Caco-2 (cell line): ENCODE measurements at places on chromosomes 7 and 10.

- no peaks in the 10 kb centered on the region for H3K27me3 ChIP-seq
- H3K4me3 ChIP-seq: no peak overlapping the region
- no peaks in the 10 kb centered on the region for H3K36me3 ChIP-seq
- DNase-seq: no peak
- H3K4me1 ChIP-seq: no peaks in the 10 kb centered on the region
These were observed 531.2 kb upstream of the GHITM start for GRCh38 chr10:83607959-83608745.

DNA sequence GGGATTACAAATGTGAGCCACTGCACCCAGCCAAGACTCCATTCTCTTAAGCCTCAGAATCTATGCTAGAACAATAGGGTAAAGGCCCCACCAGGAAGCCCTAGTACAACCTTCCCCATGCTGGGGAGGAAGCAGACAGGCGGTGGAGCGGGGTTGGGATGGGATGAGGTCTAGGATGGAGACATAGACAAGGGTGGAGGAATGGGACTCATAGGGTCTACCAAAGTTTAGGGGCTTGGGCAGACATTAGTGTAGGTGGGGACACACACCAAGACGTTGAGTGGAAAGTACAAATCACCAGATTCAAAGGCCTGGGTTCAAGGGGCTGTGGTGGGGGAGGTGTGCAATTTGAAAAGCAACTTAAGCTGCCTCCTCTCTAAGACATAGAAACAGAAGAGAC lies 19.3 kb downstream of the PRSS2 start:
- no peaks in the 10 kb centered on the region for H3K36me3 ChIP-seq
- no peak for DNase-seq
- H3K27ac ChIP-seq: no peak overlapping the region
- H3K4me3 ChIP-seq: no peak overlapping the region
- H3K4me1 ChIP-seq: no peaks in the 10 kb centered on the region

GRCh38 chr7:30906515-30907240 lies 5.0 kb upstream of the AQP1 start:
- no peaks in the 10 kb centered on the region; the same call in 1 of the 2 replicates for H3K4me1 ChIP-seq
- H3K36me3 ChIP-seq: no peaks in the 10 kb centered on the region
- no peak overlapping the region for H3K27ac ChIP-seq
- H3K27me3 ChIP-seq: no peaks in the 10 kb centered on the region
- H3K4me3 ChIP-seq: no peak overlapping the region

DNA sequence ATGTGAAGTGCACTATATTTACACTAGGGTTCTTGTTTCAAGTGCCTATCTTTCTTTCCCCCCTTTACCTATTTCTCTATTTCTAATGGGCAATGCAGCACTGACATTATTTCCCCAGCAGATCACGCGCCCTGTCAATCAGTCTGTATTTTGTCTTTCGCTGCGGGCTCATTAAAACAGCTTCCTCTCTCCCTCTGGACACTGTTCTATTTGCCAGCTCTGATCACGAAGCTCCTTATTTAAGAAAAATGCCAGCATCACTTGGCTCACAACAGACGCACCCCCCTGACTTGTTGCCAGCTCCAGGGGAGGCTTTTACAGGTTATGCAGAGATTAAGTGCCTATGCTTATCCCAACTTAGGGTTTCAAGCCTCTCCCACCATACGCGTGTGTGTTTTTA lies 78.5 kb downstream of the EBF3 start:
- no peaks in the 10 kb centered on the region for H3K4me1 ChIP-seq
- no peak overlapping the region for H3K27ac ChIP-seq
- no peak overlapping the region for H3K4me3 ChIP-seq
- no peak for DNase-seq
- no peaks in the 10 kb centered on the region for H3K36me3 ChIP-seq

- H3K36me3 ChIP-seq: no peaks in the 10 kb centered on the region
- H3K4me1 ChIP-seq: peaks cover 32% of the 10 kb centered on the region
- H3K4me3 ChIP-seq: peak overlapping the region; percentile 97
- peak overlapping the region; percentile 90 for H3K27ac ChIP-seq
These were observed 934 bp downstream of the PRTFDC1 start for GRCh38 chr10:24951201-24952142.

DNA sequence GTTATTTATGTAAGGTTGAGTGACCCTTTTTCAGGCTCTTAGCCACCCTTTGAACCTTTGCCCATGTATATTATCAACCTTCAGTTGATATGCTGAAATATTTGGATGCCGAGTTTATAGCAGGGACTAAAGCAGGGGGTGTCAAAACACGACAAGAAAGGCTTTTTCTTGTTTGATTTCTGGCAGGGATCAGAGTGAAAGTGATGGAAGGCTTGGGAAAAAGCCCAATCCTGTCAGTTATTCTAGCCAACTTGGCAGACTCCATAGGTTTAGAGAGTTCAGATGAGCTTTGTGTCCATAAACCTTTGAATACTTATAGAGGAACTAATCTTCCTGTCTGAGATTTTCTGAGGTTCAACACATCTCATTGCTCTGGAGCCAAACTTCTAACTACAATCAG lies 47.5 kb downstream of the INHBA start:
- no peaks in the 10 kb centered on the region for H3K4me1 ChIP-seq
- H3K27me3 ChIP-seq: no peaks in the 10 kb centered on the region
- H3K4me3 ChIP-seq: no peak overlapping the region
- H3K36me3 ChIP-seq: no peaks in the 10 kb centered on the region
- DNase-seq: no peak
- no peak overlapping the region for H3K27ac ChIP-seq

DNA sequence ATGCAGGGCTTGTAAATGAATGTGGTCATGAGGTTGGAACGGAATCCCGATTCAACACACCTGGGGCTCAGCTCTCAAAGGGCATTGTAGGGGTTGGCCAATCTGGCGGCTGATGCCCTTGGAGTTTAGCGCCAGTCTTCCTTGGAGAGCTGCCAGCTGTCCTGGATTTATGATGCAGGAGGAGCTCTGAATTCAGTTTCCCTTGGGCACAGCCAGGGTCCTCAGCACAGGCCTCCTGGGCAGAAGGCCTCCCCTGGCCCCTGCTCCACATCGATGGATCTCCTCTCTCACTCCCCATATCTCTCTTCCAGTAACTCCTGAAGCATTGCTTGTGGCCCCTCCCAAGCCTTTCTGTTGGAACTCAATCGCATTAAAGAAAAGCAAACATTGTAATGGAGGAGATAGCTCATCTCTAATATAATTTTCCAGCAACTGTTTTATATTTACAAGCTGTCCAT lies 985 bp upstream of the CYTH3 start:
- no peak overlapping the region for H3K27ac ChIP-seq
- peaks cover 65% of the 10 kb centered on the region for H3K4me1 ChIP-seq
- no peaks in the 10 kb centered on the region for H3K27me3 ChIP-seq

GRCh38 chr7:116438267-116438666 lies 61.3 kb upstream of the CAV2 start:
- H3K27me3 ChIP-seq: no peaks in the 10 kb centered on the region
- DNase-seq: peak; percentile 42
- H3K4me3 ChIP-seq: no peak overlapping the region
- H3K4me1 ChIP-seq: peaks cover 24% of the 10 kb centered on the region
- H3K27ac ChIP-seq: no peak overlapping the region

GRCh38 chr7:153443032-153443701 lies 609.0 kb upstream of the DPP6 start:
- H3K27ac ChIP-seq: no peak overlapping the region
- H3K4me1 ChIP-seq: no peaks in the 10 kb centered on the region
- H3K4me3 ChIP-seq: no peak overlapping the region
- no peak for DNase-seq
- H3K36me3 ChIP-seq: no peaks in the 10 kb centered on the region

DNA sequence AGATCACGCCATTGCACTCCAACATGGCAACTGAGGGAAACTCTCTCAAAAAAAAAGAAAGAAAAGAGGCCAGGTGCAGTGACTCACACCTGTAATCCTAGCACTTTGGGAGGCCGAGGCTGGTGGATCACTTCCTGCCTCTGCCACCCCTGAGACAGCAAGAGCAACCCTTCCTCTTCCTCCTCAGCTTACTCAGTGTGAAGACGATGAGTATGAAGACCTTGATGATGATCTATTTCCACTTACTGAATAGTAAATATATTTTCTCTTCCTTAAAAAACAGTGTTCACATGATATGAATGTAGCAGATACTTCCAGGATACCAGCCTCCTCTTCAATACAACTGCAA lies 2.1 kb upstream of the ZKSCAN1 start:
- no peak overlapping the region for H3K4me3 ChIP-seq
- DNase-seq: no peak
- no peaks in the 10 kb centered on the region for H3K27me3 ChIP-seq
- no peaks in the 10 kb centered on the region for H3K36me3 ChIP-seq

DNA sequence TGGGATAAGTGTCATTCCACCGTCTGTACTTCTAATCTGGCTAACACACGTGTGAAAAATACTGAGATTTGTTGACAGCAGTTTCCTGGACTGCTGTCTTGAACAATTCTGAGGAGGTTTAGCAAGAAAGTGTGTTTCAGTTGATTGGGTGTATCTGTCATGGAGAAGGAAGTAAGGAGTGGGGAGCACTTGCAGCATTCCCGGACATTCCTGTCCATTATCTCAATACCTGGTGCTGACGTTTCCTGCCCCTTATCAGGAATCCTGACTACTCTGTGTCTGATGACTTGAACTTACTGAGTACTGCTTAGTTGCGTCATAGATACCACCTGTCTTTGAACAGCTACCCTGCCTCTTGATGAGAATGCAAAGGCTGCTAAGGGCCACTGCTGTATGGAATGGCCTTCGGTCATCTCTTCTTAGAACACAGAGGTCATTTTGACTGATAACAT lies 72.0 kb upstream of the VKORC1L1 start:
- H3K27ac ChIP-seq: peak overlapping the region; percentile 48
- no peaks in the 10 kb centered on the region for H3K36me3 ChIP-seq
- DNase-seq: peak; percentile 76
- no peaks in the 10 kb centered on the region for H3K27me3 ChIP-seq
- peaks cover 18% of the 10 kb centered on the region for H3K4me1 ChIP-seq
- H3K4me3 ChIP-seq: no peak overlapping the region

DNA sequence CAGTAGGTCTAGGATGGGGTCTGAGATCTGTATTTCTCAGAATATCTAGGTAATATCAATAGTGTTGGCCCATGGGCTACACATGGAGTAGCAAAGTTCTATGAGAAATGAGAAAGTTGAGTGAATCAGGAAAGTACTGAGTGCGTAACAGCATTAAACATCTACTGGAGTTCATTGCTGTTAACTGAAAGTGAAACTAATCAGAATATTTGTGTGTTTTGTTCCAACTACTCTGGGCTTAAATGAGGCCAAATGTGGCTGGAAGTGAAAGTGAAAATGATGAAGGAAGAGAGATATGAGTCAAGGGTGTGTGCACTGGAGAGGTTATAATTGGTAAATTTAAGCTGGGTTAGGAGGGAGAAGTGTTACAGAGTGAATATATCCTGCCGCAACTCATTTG lies 46.5 kb downstream of the TMEM106B start:
- H3K4me1 ChIP-seq: no peaks in the 10 kb centered on the region
- no peak overlapping the region for H3K27ac ChIP-seq
- no peaks in the 10 kb centered on the region for H3K36me3 ChIP-seq

GRCh38 chr10:1244493-1244892 lies 188.3 kb downstream of the WDR37 start:
- H3K36me3 ChIP-seq: no peaks in the 10 kb centered on the region
- H3K4me3 ChIP-seq: no peak overlapping the region
- H3K27ac ChIP-seq: no peak overlapping the region
- no peak for DNase-seq
- no peaks in the 10 kb centered on the region for H3K4me1 ChIP-seq

DNA sequence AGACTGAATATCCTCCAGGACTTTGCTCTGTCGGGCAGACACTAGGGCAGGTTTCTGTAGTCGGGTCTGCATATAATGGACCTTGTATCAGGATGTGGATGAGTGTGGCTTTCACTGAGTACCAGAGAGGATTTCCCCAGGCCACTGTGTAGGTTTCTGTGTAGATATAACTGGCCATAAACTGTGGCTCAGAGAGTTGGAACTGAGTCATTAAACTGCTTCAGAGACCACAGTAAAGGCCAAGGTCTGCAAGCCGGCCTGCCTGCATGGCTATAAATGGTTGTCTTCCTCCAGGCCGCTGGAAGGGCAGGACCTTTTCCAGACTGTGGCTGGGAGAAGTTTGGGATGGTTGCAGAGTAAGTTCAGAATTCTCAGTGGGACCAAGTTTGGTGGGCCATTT lies 16.9 kb downstream of the ZNF92 start:
- no peak overlapping the region for H3K27ac ChIP-seq
- H3K4me1 ChIP-seq: no peaks in the 10 kb centered on the region

DNA sequence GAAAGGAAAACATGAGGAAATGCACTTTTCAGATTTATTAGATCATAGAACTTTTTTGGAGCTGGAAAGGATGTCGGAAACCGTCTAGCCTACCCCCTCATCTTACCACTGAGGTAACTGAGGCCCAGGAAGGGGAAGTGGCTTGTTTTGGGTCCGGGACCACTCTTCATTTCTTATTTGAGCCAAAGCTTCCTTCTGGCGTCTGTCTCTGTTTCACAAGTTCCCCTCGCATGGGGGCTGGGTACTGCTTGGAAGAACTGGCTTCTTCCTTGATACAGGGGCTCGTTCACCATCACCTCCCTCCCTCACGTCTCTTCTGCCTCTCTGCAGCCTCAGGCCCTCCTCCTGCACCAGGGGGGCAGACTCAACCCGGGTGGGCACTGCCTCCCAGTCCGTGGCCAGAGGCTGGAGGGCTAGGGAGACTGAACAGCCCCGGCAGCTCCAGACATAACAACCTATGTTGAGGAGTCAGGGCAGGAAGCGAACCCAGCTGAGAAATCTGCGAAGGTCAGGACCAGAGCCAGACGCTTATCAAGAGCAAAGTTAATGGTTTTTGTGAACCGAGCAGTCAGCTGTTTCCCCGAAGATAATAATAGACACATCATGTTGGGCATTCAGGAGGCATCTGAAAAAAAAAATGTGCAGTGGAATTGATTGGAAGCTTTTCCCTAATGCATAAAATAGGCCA lies 12.9 kb downstream of the HTRA1 start:
- peaks cover 1% of the 10 kb centered on the region for H3K27me3 ChIP-seq
- H3K27ac ChIP-seq: no peak overlapping the region
- no peak for DNase-seq
- peaks cover 16% of the 10 kb centered on the region; the same call in 1 of the 2 replicates for H3K4me1 ChIP-seq
- no peaks in the 10 kb centered on the region for H3K36me3 ChIP-seq

- peaks cover 6% of the 10 kb centered on the region for H3K27me3 ChIP-seq
- H3K4me1 ChIP-seq: peaks cover 18% of the 10 kb centered on the region
- no peak overlapping the region for H3K27ac ChIP-seq
- peak; percentile 64 for DNase-seq
- H3K36me3 ChIP-seq: no peaks in the 10 kb centered on the region
These were observed 27.7 kb upstream of the VAX1 start for GRCh38 chr10:117165538-117166417.

DNA sequence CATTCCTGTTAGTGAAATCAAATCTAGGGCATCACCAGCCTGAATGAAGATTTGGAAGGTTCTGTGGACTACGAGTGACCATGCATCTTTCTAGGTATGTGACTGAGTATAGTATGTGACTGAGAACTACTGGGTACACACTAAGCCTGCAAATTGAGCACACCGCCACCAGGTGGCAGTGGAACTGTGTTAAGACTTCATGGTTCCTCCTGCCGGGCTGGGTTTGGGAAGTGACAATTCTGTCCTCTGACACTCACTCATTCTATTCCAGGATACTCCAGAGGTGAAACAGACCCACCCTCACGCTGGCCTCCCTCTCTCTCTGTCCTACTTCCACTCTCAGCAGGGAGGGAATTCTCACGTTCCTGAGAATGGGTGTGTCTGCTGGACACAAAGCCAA lies 84.0 kb upstream of the TMEM248 start:
- no peaks in the 10 kb centered on the region for H3K27me3 ChIP-seq
- no peaks in the 10 kb centered on the region for H3K36me3 ChIP-seq
- H3K4me1 ChIP-seq: no peaks in the 10 kb centered on the region
- peak; percentile 54 for DNase-seq
- no peak overlapping the region for H3K27ac ChIP-seq

GRCh38 chr10:19931894-19932590 lies 115.8 kb downstream of the PLXDC2 start:
- H3K4me3 ChIP-seq: no peak overlapping the region
- H3K27ac ChIP-seq: no peak overlapping the region
- H3K4me1 ChIP-seq: no peaks in the 10 kb centered on the region
- no peaks in the 10 kb centered on the region for H3K27me3 ChIP-seq
